ENCODE measurements at places on chromosomes 6 and 20. TPM values are rescaled to one million over a fixed set of nuclear protein-coding genes. Genes with fewer than 3 reads are reported as not detected.

- no peak for DNase-seq
Observed at GRCh38 chr6:112502351-112503090, 155.4 kb downstream of the RFPL4B start.

Gene PBOV1
- not detected for total RNA-seq

DNA sequence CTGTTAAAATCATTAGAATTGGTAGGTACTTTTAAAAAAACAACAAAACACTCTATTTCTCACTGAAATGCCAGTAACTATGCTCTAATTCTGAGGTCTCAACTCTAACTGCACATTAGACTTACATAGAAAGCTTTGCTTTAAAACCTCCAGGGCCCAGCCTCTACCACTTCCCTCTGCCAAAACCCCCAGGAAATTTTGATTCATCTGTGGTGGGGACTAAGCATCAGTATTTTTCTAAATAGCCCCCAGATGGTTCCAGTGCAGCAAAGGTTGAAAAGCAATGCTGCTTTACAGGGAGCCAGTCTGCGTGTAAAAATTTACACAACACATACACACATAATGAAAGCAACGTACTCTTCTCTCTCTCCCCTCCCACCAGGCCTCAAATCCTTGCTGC lies 3.8 kb downstream of the TBC1D32 start:
- DNase-seq = no peak

Gene PGBD1
- 2.0 TPM for total RNA-seq

DNA sequence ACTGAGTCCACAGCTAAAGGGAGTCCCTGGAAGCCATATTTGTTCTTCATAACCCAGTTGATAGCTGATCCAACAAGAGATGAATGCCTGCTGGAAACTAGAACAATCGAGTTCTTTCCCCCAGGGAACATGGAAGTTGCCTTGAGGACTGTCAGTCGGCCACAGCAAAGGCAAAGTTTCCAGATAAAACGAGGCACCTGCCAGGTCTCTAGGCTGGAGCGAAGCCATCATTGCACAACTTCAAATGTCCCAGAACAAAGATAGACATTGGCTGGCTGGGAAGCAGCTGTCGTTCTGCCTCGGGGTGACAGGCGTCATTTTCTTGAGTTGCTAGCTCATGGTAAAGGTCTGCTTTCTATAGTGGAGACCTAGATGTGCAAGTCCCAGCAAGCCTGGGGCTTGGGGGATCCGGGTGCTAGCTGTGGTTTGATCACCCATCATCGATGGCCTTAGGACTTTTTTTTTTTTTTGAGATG lies 184.4 kb upstream of the ZNF217 start:
- DNase-seq = no peak

Gene LY6G6F
- 0.56 TPM for total RNA-seq

DNA sequence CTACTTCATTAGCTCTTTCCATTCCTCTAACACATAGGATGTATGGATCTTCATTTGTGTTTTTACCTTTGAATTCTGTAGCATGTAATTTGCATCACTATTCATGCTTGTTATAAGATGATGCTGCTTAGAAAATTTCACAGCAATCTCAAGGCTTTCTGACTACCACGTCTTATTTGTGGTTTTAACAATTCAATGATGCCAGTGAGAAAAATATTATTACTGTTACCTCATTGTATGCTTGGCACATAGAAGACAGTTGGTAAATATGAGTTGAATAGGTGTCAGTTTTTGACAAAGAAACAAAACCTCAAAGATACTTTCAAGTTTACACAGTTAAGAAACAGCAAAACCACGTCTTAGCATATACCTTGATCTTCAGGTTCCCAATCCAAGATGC lies 428.6 kb downstream of the TFAP2A start:
- no peak for DNase-seq

Gene BPI
- 0.29 TPM for total RNA-seq

DNA sequence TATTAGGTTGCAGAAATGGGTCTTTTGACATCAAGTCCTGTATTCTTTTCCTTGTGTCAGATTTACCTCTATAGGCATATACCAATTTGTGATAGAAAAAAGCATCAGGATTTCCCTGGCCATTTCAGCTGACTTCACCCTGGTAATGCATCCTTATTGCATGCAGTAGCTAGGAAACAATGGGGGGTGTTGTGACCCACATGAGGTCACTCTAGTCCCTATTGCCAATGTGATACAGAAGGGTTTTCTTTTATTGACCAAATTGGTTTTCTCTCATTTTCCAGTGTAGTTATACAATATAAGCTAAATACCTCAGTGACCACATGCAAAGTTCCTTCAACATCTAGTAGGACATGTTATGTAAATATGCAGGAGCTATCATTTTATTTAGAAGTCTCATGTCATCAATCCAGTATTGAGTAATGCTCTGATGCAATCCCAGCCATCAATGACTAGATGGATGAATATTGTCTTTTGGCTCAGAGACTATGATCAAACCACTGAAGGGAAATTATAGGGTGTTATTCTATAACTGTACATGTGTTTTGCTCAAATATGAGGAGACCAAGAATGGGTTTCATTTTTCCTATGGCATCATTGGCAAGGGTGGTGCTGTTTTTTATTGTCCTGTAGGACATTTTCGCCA lies 177.7 kb downstream of the KLHL32 start:
- no peak for DNase-seq

Gene LTB
- 670 TPM for total RNA-seq

- no peak for DNase-seq
Observed at GRCh38 chr6:143064951-143065683, 4.4 kb downstream of the AIG1 start.

Gene TRAPPC3L
- not detected for total RNA-seq

Gene C4A
- 8.0 TPM for total RNA-seq

Gene ZKSCAN8
- 23.8 TPM for total RNA-seq

DNA sequence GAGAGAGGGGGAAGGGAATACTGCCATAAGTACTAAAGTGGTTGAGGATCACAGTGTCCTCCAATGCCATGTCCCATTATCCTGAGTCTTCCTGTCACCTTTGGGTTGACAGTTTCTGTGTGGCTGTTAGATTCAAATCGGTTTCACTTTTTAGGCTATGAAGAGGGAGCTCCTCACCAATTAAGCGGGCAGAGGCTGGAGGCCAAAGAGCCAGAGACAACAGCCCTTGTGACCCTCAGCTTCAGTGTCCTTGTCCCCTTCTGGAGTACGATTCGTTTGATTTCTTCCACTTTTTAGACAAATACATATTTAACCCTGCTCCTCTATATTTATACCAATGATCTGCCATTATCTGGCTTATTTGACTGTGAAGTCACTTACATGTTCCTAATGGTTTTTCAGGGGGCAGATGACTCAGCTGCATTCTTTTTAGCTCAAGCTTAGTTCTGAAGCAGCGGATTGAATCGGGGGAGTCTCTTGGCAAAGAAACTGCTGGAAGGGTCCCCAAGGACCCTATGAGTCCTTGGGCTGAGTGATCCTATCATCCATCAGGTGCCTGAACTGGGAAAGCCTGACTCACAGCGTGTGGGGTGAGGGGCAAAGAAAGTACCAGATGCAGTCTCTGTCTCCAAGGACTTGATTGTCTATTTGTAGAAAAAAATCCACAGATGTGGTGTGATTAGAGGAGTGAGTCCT lies 18.2 kb downstream of the FERMT1 start:
- no peak for DNase-seq

Gene CRISP2
- not detected for total RNA-seq

Gene PGC
- not detected for total RNA-seq

- DNase-seq = no peak
Observed at GRCh38 chr20:19929481-19930145, 87.5 kb upstream of the NAA20 start.

Gene OR2J3
- total RNA-seq = not detected

All from naive thymus-derived CD4-positive, alpha-beta T cell (primary cell).